ENCODE measurements at places on chromosomes 16 and 17.

DNA sequence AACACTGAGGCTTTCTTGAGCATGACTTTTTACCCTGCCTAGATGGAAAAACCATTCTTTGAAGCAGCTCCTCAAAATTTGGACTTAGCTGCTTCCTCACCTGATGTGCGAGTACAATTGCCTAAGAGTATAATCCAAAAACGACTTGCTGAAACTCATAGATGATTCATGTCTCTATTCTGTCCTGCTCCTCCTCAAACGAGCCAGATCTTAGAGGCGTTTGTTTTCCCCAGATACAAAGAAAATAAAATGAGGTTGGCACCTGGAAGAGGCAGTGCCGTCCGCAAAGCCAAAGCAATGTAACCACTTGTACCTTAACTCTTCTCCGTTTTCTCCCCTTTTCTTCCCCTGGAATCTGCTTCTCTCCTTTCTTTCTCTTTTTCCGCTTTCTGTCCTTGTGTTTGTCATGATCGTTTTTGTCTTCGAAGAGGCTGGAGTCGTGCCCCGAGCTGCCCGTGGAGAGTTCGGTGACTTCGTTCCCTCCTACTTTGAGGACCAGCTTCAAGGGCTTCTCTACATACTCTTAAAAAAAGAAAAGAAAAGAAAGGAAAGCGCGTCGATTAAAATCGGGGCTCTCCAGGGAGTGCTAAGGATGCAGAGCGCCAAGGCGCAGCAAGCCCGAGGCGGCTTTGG, 895 bp downstream of the BRD7 start:
- DNase-seq = peak; percentile 19

DNA sequence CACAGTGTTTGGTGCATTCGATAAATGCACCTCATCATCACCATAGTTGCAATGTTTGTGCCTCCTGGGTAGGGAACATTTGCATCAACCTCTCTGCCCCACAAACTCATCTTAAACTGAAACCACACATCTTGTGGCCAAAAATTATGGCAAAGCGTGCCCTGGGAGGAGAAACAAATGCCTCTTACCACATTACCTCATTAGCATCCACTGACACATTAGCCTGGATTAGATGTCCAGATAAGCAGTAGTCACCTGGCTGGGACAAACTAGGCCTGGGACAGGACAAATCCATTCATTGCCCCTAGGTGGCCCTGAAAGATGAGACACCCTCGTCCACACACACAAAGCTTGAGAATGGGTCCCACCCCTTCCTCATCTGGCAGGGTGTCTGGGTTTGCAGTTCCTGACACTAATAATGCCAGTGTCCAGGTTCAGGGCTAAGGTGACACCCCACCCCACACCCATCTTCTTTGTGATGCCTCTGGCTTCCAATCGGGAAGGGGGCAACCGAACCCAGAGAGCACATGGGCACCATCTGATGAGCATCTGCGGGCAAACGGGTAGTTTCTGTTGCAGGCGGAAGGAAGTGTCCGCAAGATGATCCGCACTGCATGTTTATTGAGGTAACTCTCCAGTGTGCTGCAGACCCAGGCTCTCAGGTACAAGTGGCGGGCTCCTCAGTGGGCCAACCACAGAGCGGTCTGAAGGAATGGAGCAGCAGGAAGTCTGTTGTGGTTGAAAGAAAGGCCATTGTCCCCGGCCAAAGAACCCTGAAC, 8.6 kb downstream of the XYLT1 start:
- DNase-seq = peak; percentile 6

DNA sequence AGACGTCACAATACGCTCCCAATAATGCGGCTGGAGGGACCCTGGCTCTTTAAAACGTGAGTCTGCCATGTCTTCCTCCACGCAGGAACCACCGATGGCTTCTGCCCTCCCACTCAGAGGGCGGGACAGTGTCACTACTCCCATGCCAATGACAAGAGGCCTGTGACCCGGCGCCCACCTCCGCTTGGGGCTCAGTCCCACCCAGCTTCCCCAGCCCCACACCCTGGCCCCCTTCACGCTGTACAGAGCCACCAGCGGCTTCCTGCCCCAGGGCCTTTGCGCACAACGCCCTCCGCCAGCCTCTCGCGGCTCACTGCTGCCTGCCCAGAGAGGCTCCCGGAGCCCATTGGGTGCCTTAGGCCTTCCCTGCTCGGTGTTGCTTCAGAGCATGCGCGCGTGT, 29.5 kb upstream of the ZNF469 start:
- no peak for DNase-seq

- no peak for DNase-seq
These were observed 306.3 kb downstream of the SEC14L1 start for GRCh38 chr17:77446940-77447634.

- no peak for DNase-seq
These were observed 11.8 kb upstream of the HSD17B2 start for GRCh38 chr16:82023206-82023605.

GRCh38 chr16:15459791-15460190, 25.4 kb downstream of the BMERB1 start:
- no peak for DNase-seq

DNA sequence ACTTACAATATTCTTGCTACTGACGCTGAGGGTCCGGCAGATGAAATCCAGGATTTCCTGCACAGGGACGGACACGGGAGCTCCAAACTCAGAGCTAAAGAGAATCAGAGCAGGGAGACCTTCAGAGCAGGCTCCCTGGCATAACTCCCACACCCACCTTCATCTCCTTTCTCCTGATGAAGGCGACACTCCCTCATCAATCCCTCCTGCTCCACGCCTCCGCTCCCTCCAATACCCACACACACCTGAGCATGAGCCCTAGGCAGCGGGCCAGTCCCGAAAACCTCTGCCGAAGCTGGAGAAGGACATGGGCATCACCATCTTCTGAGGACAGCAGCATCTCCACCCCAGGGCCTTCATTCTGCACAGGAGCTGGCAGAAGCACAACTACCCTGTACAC, 28.1 kb downstream of the PELP1 start:
- DNase-seq = no peak

DNA sequence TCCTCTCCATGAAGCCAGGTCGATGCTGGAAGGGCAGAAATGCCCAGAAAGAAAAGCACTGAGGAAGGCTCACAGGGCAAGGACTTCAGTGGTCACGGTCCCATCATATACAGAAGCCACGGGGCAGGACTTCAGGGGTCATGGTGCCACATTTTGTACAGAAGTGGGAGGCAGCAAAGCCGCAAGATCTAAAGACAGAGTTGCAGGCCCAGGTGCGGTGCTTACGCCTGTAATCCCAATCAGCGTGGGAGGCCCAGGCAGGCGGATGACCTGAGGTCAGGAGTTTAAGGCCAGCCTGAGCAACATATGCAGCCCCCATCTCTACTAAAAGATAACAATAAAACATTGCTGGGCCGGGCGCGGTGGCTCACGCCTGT, 96.0 kb downstream of the NXN start:
- DNase-seq = no peak
